Fibroblast of skin of right biceps (primary cell): ENCODE measurements at places on chromosomes 11 and 22.

DNA sequence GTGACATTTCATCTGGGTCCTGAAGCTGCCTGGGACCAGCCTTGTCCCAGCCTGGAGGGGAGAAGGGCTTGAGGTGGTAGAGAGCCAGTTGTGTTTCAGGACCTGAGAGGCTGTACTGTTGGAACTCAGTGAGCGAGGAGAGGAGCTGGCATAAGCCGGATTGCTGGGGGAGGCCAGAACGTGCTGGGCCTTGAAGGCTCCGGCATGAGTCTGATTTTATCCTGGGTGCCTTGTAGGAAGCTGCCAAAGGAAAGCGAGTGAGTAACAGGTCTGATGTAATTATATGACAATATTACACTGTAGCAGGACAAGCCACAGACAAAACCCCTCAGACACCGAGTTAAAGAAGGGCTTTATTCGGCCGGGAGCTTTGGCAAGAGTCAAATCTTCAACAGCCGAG, 17.2 kb downstream of the AP2A2 start:
- DNase-seq: peak; percentile 79

DNA sequence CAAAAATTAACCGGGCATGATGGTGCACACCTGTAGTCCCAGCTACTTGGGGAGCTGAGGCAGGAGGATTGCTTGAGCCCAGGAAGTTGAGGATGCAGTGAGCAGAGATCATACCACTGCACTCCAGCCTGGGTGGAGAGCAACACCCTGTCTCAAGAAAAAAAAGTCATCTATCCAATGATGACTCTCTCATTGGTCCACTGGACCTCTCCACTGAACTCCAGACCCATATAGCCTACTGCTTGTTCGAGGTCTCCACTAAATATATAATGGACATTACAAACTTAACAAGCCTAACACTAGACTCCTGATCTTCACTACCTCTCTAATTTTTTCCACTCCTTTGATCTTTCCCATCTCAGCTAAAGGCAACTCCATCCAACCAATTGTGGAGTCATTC, 33.5 kb upstream of the MTCH2 start:
- no peak for DNase-seq

DNA sequence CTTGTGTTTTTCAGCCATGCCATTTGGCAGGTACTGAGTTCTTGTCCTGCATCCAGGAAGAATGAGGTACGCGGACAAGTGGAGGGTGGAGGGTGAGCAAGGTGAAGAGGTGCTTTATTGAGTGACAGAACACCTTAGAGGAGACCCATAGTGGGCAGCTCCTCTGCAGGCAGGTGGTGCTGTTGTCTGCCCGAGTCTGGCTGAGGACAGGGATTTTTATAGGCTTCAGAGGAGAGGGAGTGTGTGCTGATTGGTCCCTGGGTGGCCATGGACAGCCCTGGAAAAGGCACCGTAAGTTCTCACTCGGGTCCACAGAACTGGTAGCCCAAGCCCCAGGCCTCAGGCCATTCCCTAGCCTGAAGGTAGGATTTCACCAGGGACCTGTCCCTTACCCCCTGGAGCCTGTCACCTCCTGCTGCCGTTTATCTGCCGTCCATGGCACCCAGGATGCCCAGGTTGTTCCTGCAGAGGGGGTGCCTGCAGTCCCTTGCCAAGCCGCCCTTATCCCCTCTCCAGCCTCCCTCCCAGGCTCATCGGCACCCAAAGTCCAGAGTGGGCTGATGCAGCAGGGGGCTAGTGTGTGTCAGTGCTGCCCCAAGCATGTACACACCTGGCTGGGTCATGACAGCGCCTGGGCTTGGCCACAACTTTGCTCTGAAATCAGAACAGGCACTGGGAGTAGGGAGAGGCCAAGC, 213.6 kb downstream of the LRRC4C start:
- no peak for DNase-seq

- DNase-seq: no peak
Measured at GRCh38 chr11:15711311-15711710, 596.6 kb downstream of the INSC start.

DNA sequence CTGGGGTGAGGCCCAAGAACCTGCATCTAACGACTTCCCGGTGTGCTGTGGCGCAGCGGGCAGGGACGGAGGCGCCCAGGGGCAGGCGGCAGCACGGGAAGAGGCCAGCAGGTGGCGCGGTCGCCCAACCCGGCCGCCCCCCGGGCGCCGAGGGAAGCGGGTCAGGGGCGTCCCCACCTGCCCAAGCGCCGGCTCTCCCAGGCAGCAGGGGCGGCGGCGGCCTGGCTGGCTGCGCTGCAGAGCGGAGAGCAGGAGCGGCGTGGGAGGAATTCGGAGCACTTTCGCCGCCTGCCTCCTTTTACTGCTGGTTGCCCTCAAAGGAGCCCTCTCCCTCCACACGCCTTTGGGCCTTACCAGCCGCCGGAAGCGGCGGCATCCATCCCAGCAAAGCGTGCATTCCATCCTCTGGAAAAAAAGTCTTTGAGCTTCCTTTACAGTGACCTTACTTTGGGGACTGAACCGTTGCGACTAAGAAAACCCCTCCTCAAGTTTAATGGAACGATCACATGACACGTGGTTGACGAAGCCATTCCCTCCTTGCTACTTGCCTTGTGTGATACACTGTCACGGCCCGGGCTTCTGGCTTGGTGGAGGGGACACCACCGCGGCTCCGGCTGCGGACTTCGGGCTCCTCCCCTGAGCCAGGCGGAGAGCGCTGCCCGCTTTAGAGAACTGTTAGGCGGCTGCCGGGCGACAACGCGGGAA, 106.8 kb upstream of the CLMP start:
- DNase-seq: peak; percentile 55

GRCh38 chr11:18013790-18014507, 1.1 kb upstream of the SERGEF start:
- no peak for DNase-seq

- DNase-seq: no peak
Measured at GRCh38 chr11:7949934-7950333, 8.4 kb upstream of the OR10A3 start.

DNA sequence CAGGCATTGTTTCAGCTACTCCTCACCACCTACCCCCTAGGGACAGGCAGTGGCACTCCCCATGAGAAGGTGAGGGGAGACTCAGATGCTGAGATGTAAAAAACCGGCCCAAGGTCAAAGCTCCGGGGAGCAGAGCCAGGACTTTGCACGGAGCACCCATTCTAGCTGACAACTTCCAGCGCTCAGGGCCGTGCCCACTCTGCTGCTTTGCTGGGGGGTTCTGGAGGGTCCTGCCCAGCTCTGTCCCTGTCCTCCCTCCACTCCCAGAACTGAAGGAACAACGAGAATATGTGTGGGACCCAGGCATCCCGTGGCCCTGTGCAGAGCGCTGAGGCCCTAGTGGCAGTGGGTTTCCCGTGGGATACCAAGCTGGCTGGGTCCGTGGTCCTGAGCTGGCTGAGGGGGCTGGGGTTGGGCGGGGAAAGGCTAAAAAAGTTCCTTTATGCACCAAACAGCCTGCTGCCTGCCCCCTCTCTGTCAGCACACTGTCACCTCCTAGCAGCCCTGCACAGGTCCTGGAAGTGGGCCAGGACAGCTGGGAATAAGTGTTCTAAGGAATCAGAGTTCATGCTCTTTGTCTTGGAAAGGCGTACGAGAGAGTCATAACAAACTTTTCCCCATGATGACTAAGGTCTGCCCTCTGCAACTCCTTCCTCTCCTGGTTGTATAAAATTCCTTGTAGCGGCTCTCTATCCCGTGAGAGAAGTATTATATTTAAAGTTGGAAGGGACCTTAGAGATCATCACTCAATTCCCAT, 1.9 kb downstream of the MS4A10 start:
- DNase-seq: peak; percentile 79

DNA sequence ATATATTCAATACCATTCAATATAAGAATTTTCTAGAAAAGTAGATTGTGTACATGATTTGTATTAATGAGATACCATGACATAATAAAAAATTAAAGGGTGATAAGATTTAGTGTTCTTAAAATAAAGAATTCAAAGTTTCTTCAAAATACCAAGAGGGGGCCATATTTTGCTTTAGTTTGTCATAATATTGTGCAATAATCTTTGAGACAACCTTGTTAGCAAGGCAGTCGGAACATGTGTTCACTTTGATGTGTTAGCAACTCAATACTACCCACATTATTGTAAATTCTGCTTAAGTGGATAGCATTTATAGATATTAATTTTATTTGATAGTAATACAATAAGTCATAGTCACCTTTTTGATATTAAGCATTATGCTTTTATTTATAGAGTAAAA, 241.3 kb upstream of the PDGFD start:
- DNase-seq: no peak

DNA sequence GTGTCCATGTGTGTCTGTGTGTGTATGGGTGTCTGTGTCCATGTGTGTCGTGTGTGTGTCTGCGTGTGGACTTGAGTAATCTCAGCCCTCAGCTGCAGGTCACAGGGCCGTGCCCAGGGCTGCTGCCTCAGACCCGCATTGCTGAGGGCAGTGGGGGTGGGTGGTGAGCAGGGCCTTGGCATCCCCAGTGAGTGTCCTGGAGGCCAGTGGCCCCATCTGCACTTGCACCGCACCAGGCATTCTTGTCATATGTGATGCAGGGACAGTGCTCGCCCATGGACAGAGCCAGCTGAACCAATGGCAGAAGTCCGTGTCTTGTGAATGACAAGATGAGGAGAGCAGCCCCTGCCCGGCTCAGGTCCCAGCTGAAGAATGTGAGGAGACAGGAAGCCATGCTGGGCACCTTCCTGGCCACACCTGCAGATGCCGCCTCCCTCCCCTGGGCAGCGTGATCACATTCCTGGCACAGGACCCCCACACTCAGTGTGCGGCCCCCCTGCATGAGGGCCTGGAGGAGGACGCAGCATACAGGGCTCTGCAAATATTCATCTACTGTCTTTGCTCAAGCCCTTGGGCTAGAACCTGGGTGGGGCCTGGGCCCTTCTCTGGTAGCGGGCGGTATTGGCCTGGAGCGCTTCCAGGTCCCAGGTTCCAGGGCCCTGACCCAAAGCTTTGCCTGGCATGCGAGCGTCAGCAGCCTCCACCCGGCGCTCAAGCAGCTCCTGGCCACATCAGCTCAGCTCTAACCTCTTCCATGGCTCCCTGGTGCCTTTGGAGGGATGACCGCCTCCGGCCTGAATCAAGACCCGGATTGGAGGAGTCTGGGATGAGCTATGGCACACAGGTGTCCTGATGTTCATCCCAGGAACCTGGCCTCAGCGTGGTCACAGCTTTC, 3.9 kb downstream of the ALDH3B2 start:
- DNase-seq: no peak

DNA sequence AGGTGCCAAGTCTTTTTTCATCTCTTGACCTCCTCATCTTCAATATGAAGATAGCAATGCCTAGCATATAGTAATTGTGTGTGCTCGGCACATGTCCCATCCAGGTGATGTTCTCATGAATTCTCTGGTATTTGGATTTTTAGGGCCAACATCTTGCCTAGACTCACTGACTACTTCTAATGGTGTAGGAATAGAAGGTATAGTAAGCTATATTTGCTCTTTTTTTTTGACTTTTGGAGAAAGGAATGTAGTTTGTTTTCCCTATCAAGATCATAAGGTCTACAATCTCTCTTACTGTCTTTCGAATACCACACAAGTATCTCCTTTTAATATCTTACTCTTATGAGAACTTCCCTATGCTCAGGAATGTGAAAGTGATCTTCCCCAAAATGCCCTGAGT, 3.2 kb downstream of the HBD start:
- DNase-seq: no peak

- DNase-seq: no peak
Measured at GRCh38 chr22:32852395-32853251, 51.1 kb downstream of the TIMP3 start.

DNA sequence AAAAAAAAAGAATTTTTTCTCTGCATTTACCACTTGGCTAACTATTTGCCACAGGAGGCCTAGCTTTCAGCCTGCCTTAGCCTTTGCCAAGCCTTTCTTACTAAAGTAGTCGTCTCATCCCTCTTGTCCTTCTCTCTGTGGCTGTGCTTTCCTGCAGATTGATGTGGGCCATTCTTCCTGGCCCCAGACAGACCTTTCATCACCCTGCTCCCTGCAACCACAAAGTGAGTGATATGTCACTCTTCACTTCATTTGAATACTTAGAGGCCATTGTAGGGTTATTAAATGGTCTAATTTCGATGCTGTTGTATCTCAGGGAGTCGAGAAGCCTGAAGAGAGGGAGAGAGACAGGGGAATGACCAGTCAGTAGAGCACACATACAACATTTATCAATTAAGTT, 37.6 kb downstream of the ART5 start:
- peak; percentile 48 for DNase-seq

DNA sequence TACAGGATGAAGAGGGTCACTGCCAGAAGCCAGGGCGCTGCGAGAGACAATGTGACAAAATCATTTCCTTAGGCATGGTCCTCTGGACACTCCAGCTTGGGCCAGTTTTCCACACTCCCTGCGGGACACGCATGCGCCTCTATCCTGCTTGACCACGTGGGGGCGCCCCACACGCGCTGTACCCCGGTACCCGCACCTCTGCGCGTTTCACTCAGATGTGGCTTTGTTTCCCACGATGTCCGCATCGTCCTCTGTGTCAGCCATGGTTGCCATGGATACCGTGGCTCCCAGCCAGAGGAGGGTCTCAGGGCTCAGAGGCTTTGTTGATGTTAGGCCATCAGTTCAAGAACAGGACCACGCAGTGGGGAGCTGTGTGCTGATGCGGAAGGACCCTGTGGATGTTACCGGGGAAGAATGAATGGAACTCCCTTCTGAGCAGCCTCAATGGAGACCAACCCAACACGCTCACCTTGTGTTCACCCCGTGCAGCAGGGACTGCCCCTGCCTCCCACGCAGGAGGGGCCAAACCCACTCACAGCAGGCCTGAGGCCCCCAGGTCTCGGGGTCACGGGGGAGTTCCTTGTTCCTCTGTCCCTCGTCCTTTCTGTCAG, 101.1 kb upstream of the SLC22A12 start:
- DNase-seq: peak; percentile 31

DNA sequence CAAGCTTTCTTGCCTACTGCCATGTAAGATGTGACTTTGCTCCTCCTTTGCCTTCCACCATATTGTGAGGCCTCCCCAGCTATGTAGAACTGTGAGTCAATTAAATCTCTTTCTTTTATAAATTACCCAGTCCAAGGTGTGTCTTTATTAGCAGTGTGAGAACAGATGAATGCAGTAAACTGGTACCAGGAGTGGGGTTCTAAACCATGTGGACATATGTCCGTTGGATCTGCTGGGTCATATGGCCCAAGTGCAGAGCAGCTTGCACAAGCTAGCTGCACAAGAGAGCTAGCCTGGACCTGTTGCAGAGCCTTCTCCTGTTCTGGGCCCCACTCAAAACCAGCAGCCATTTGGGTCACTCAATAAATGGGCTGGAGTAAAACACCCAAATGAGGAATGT, 177.1 kb downstream of the HIPK3 start:
- DNase-seq: no peak

GRCh38 chr11:1178201-1178885, 20.6 kb downstream of the MUC5AC start:
- DNase-seq: no peak

- no peak for DNase-seq
Measured at GRCh38 chr11:74844865-74845264, 96.2 kb downstream of the RNF169 start.

- DNase-seq: peak; percentile 87
Measured at GRCh38 chr11:78417888-78418583, 416 bp upstream of the GAB2 start.
